Smooth muscle cell of bladder (primary cell): ENCODE measurements at places on chromosomes 16 and 17. TPM values are rescaled to one million over a fixed set of nuclear protein-coding genes. Genes with fewer than 3 reads are reported as not detected.

GH2 gene
- not detected in 2 replicates for total RNA-seq

EPOP gene
- 0.43 and 0.83 TPM in 2 replicates for total RNA-seq

HS3ST3A1 gene
- total RNA-seq: 4.1 and 7.4 TPM in 2 replicates

TMEM100 gene
- 1.8 and 10.7 TPM in 2 replicates for total RNA-seq
